Kidney epithelial cell (primary cell): ENCODE measurements at places on chromosomes 6 and 20.

GRCh38 chr6:167706313-167707109 is 120.2 kb upstream of the AFDN start:
- DNase-seq, result no peak

DNA sequence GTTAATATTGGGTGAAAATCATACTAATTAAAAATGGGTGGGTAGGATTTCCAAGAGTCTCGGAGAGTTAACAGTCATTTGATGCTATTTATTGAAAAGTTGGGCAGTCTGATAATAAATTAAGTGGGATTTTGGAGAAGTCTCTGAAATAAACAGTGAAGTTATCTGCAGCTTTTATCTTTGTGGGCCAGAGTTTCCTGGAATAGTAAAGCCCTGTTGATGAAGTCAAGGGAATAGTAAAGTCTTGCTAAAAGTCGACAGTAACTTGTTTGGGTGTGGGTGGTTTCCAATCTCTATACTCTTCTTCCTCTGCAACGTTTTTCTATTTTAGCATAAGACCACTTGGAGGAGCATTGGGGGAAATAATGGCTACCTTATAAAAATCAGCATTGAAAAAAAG is 493.6 kb downstream of the EPM2A start:
- no peak for DNase-seq

DNA sequence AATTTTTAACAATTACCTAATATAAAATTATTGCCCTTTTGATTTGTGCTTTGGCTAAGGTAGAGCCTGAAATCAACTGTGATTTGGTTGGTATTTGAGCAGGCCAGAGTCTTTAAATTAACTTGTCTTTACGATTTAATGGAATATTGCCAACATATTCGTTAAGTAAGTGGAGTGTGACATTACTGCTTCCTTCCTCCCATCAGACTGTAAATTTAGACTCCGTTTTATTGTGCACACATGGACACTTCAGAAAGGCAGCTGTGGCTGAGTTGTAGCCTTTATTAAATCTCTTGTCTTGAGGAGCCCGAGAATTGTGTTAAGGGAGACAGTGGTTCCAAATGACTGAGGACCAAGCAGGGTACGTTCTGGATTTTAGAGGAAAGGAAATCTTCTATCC is 57.4 kb downstream of the CAP2 start:
- no peak for DNase-seq

- DNase-seq, result no peak
Observed at GRCh38 chr6:44631968-44632367, 244.5 kb downstream of the CDC5L start.

GRCh38 chr6:150184850-150185731 is 42.2 kb downstream of the PPP1R14C start:
- no peak for DNase-seq

GRCh38 chr6:109420751-109421150 is 19.7 kb downstream of the PPIL6 start:
- peak; percentile 69 for DNase-seq

- no peak for DNase-seq
Observed at GRCh38 chr6:157220485-157220884, 102.8 kb downstream of the TMEM242 start.

DNA sequence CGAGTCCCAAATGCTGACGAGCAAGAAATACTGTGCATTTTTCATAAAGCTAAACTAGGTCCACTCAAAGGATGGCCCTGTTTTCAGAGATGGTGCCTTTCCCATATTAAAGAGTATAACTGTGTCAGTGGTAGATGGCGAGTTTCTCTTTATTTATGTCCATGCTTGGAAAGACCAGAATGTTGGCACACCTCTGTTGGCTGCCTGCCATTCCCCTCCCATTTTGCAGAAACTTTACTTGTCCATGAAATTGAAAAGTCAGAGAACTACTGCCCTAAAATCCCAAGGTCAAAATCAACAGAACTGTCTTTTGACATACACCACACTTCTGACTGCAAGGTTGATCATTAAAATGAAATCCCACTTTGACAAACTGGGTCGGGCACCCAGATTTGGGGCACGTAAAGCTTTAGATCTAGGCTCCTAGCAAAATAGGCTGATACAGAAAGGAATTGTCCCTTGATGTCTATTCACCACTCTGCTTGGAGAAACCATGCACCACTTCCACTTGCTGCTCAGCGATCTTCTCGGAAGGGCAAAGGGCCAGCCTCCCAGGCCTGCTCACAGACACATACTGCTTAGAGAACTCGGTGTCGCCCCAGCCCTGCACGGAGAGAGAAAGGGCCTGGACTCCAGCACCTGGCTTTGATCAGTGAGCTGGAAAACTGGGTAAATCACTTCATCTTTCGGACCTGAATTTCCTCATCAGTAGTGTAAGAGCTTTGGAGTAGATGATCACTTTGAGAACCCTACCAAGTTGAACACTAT is 130.0 kb downstream of the AGPAT4 start:
- DNase-seq, result no peak

GRCh38 chr6:119575721-119576120 is 226.2 kb upstream of the MAN1A1 start:
- peak; percentile 12 for DNase-seq

DNA sequence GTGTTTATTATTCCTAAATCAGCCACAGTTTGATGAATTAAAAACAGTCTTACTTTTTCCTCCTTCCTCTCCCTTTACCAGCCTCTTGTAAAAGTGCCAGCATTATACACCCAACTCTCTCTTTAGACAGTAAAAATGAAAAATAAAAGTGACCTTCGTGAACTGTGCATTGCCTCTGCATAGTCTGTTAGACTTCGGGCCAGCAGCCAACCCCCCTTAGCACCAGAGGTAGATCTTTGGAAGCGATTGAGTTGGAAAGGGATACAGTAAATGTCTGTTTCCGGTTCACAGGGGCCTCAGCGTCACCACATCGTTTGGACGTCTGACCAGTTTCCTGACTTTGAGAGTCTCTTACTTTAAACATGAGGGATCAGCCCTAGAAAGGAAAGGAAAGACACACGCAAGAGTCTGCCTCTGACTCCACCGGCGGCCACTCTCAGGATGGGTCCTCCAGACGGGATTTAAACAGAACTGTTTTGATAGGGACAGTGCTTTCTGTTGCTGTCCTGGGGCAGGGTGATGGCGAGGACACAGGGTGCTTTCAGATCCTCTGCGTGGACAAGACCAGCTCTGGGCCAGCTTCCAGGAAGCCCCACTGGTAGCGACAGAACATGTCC is 206.6 kb upstream of the PREP start:
- DNase-seq, result no peak

- DNase-seq, result no peak
Observed at GRCh38 chr6:67935976-67936477, 699.1 kb upstream of the ADGRB3 start.

GRCh38 chr20:18718129-18718528 is 95.5 kb upstream of the SCP2D1 start:
- no peak for DNase-seq

- no peak for DNase-seq
Observed at GRCh38 chr6:113782636-113783035, 74.5 kb upstream of the MARCKS start.

- no peak for DNase-seq
Observed at GRCh38 chr6:37982317-37982716, 162.8 kb downstream of the ZFAND3 start.

DNA sequence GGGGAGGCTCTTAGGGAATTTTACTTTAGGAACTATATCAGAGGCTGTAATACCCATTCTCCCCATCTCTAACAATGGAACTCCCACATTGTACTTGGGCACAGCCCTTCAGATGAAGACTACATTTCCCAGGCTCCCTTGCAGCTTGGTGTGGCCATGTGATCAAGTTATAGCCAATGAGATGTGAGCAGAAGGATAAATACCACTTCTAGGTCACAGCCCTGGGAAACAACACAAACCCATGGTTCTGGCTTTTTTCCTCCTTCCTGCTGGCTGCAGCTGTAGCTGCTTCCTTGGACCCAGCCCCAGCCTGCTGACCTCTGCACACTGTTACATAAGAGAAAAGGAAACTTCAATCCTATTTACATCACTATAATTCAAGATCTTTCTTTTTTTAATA is 445.9 kb upstream of the JARID2 start:
- peak; percentile 12 for DNase-seq

DNA sequence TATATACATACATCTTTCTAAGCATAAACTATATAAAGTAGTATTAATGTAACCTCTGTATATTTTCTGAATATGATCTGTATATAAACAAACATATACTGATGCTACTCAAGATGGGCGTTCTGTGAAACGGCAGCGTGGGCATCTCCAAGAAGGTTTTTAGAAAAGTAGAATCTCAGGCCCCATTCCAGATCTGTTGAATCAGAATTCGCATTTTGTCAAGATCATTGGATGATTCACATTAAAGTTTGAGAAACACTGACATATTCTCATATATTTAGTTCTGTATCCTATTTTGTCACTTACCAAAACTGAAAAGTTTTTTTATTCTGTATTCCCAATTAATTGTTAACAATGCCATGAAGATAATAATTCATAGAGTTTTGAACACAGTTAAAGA is 5.5 kb downstream of the C6orf141 start:
- no peak for DNase-seq

DNA sequence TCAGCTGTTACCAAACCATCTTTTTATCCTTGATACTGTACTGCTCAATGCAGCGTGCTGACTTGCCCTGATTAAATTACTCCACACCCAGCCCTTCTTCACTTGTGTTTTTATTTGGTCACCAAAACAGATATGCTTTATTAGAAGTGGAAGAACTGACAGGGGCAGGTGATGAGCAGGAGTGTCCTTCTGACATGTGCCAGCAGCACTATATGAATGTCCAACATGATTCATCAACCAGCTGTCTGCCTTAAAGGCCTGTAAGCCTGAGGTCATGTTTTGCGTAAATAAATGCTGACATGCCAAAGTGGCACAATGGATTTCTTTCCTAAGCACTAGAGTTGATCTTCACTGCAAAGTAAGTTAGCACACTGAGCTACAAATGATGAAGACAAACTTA is 15.4 kb downstream of the POPDC3 start:
- no peak for DNase-seq

GRCh38 chr20:32819992-32820697 is 391 bp downstream of the MAPRE1 start:
- no peak for DNase-seq

- DNase-seq, result no peak
Observed at GRCh38 chr6:10610289-10610688, 84.1 kb downstream of the C6orf52 start.

GRCh38 chr20:38764567-38765318 is 16.5 kb downstream of the ACTR5 start:
- DNase-seq, result peak; percentile 86

- no peak for DNase-seq
Observed at GRCh38 chr20:1391640-1392442, 1.0 kb downstream of the FKBP1A start.

GRCh38 chr6:90101403-90101802 is 195.2 kb downstream of the BACH2 start:
- DNase-seq, result no peak

GRCh38 chr6:122833021-122833491 is 44.0 kb downstream of the SMPDL3A start:
- no peak for DNase-seq

DNA sequence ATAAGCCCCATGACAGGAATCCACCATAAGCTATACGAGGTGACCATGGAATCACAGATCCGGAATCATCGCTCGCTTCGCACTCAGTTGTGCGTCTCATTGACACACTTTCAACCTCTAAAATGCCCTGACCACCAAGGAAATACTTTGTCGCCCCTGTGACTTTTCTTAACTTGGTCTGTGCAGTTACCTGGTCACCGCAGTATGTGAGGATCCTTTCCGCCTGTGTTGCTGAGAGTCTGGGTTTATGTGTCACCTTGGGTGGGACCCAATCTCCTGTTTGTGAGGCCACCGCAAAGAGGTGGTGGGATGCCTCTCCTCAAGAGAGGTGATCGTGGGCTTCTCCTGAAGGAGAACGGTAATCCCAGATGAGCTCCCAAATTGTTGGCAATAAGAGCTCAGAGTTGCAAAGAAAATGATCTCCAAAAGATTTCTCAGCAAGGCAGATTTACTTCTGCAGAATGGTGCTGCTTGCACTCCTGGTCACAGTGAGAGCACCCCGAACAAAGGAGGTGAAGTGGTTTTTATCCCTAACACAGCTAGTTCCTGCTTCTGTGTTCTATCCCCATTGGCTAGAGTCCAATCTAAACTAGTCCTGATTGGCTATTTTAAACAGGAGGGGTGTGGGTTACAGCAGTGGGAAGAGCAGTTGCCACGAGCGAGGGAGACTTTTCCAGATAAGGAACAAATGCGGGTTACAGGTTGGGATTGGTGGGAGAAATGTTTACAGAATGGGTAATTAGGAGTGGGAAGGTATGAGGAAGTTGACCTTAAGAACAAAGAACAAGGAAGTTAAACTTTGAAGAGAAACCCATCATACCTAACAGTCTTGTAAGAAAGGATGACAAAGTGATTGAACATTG is 9.1 kb upstream of the ZNFX1 start:
- no peak for DNase-seq

GRCh38 chr6:35521235-35521634 is 8.5 kb upstream of the TULP1 start:
- no peak for DNase-seq

DNA sequence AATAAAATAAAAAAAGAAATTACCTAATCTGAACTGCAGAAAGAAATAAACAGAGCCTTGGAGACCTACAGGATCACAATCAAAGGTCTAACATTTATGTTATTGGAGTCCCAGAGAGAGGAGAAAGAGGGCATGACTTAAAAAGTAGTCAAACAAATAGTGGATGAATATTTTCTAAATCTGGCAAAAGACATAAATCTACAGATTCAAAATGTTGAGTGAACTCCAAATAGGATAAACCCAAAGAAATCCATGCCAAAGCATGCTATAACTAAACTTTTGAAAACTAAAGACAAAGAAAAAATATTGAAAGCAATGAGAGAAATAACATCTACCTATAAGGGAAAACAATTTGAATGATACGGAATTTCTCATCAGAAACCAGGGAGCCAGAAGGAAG is 38.2 kb downstream of the PSMB1 start:
- no peak for DNase-seq

DNA sequence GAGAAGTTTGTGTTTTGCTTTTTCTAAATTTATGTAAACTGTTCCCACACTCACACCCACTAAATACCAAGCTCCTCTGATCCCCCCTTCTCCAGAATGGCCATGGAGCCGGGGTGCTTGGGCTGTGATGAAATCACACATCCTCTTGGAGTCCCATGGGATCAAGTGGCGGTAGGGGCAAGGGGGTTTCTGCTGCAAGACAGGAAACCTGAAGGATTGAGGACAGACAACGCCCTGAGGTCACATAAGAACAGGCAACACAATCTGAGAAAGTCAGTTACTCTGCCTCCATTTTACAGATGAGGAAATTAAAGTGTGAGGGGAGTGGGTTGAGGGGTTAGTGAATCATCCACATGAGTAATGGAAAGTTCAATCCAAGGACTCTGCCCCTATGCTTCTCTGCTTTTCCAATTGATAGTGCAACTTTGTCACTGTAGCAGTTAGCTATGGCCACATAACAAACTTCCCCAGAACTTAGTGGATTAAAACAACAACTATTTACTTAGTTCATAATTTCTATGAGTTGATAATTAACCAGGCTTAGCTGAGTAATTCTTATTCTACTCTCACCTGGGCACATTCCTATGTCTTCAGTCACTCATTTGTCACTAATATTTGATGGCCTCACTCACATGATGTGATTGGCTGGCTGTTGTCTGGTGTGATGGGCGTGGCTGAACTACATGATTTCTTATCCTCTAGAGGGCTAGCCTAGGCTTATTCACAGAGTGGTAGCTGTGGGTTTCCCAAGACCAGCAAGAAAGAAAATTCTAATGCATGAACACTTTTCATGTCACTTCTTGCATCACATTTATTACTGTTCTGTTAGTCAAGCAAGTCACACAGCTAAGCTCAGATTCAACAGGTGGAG is 311.1 kb upstream of the RNF24 start:
- no peak for DNase-seq
